ENCODE measurements at places on chromosomes 16 and 17.

DNA sequence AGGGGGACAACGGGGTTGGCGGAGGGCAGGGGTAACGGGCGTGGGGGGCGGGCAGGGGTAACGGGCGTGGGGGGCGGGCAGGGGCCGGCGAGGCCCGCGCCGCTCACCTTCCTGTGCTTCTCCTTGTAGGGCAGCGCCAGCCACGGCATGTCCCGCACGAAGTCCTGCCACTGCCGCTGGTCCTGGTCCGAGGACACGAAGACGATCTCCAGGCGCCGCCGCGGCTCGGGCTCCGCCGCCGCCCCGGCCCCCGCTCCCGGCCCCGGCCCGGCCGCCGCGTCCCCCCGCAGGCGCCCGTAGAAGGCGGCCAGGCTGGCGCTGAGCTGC is 401 bp downstream of the NXN start:
- no peak for DNase-seq

DNA sequence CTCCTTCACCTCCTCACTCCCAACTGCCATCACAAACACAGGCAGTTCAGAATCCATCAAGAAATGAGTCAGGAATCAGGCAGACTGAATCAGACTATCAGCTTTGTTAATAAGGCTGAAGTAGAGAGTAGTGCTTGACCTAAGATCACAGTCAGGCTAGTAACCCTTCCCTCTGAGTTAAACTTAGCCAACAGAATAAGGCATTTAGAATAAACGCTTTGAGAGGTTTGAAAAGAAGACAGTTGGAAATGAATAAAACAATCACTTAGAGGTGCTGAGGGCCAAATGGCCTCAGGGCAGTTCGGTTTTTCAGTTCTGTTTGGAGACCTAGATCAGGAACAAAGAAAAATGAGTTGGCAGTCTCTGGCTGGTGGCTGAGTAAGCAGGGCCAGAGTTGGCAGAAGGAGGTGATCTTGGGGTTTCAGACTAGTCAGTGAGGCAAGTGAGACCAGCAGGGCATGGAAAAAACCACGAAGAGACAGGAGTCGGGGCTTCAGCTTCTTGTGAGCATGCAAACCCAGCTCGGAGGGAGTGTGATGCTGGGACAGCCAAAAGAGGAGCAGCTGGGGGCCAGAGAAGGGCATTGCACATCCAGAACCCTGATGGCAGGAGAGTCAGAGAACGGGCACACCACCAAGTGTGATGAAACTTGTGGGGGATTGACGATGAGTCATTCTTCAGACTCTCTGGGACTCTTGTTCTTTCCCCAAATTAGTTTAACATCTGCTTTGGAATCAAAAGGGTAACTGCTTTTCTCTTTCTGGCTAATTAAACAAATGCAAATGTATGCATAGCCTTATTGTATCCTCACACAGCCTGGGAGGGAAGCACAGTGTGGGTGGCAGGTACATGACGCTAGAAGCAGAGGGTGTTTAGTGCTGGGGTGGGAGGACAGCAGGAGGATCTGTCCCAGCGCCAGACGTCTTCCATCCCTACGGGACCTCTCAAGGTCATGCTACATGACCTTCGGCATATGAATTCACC is 54.8 kb downstream of the SPECC1 start:
- DNase-seq, result peak; percentile 86

DNA sequence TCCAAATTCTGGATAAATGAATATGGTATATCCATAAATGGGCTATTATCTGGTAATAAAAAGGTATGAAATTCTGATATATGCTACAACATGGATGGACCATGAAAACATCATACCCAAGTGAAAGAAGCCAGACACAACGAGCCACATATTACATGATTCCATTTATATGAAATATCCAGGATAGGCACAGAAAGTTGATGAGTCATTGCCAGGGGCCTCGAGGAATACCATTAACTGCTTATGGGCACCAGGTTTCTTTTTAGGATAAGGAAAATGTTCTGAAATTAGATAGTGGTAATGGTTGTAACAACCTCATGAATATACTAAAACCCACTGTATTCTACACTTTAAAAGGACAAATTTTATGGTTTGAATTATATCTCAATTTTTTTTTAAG is 123.2 kb downstream of the PITPNC1 start:
- no peak for DNase-seq

- no peak for DNase-seq
These were observed 162.7 kb downstream of the SPECC1 start for GRCh38 chr17:20171741-20172365.

DNA sequence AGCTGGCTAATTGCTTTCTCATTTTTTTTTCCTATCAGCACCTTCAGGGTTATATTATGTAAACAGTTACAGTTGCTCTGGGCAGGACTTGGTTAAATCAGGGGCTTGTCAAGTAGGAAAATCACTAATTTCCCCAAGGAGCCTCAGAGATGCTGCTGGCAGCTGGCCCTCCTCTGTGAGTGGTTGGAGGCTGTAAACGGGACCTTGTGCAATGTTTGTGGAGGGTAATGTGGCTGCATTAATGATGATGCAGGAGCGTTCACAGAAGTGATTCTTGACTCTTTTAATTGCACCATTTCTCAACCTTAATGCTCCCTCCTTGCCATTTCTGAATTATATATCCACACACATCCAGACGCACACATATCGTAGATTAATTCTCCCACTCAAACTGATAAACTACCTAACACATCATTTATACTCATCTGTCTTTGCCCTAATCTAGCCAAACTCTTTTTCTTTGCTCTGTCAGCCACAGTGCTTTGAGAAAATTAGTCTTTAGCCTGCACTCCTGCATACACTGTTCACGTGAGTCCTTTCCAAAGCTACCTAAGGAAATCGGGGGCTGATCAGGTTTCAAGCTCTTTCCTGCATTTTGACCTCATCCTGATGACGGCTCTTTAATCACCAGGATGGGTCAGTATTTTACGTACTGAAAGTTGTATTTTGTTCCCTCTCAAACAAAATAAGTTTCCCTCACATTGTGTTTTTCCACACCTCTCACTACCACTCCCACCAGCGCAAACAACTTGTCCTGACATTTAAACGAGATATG is 154.4 kb upstream of the PIRT start:
- no peak for DNase-seq

- DNase-seq, result no peak
These were observed 7.7 kb downstream of the CBX4 start for GRCh38 chr17:79831265-79832217.

- no peak for DNase-seq
These were observed 11.0 kb downstream of the CYB561 start for GRCh38 chr17:63434951-63435571.

- no peak for DNase-seq
These were observed 69.9 kb upstream of the NUDT7 start for GRCh38 chr16:77652399-77652798.

GRCh38 chr16:20868890-20869289 is 31.3 kb downstream of the DCUN1D3 start:
- peak; percentile 27 for DNase-seq

DNA sequence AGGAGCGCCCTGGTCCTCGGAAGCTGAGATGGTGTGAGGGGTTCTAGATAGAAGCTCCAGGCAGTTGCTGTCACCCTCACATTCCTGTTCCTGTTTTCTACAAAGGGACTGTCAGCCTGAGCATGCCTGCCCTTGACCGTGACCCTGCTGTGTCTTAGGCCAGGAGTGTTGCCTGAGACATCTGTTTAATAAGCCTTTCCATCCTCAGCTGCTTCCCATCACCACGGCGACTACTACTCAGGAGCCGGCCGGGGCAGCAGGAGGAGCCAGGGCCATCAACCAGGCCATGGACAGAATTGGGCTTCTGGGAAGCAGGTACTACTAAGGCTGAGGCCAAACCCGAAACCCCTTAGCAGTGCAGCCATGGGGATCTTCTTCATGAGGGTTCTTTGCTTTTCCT is 151.4 kb downstream of the KATNIP start:
- DNase-seq, result no peak

DNA sequence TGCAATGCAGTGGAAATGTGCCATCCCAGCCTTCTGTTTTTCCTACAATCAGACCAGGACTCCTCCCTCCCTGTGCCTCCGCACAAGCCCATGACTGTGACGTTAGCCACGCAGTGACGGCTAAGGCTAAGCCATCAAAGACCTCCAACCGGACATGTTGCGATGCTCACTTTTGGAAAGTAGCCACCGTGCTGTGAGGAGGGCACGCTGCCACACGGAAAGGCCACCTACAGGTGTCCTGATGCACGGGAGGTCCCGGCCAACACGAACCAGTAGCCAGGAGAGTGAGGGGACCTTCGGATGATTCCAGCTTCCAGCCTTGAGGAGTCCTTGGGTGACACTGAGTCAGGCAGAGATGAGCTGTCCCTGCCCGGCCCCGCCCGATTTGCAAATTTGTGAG is 53.9 kb downstream of the FOXL1 start:
- DNase-seq, result no peak

DNA sequence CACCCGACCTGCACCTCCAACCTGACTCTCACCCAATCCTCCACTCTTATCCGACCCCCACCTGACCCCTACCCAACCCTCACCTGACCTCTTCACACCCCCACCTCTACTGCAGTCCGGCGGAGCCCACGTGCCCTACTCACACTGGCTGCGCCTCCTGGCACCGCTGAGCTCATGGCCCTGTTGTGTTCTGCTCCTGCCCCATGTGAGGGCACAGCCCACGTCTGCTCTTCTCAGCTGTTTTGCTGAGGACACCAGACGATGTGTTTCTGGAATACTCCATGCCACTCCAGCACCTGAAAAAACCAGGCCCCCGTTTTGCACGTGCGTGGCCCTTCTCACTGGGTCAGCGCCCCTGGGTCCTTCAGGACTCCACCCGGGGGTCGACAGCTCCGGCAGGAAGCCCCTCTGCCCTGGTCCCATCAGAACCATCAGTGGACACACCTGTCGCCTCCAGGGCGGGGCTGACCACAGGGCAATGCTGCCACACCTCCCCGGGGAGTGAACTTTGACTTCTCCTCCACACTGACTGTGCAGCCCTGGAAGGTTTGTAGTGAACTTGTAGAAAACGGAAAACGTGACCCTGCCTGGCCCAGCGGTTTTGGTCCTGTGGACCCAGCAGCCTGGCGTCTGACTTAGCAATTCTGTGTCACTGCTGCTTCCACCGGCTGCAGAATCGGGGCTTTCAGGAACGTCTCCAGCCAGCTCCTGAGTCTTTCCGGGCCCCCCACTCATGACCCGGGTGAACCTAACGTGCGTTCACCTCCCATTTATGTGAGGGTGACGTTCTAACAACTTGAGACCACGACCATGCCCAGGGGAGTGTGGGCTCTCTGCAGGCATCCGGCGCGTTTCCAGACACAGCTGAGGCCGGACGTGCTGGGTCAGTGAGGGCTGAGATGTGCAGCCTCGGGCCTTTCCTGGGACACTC is 5.7 kb upstream of the RAB40B start:
- DNase-seq, result no peak

DNA sequence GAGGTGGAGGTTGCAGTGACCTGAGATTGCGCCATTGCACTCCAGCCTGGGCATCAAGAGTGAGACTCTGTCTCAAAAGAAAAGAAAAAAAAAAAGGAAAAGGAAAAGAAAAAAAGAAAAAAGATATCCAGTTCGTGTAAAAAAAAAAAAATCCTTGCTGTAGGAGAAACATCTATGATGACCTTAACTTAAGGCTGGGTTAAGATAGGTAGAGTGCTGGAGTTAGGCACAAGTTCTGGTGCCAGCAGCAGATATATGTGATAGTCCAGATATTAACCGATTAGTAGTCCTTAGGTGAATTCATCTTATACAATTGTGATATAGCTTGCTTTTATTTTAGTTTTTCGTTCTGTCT is 17.2 kb downstream of the PSMD11 start:
- DNase-seq, result no peak

GRCh38 chr17:48728232-48729231 is at the start of gene HOXB13:
Gene HOXB13, minus strand, starts transcription at chr17:48728750. Its CDS starts 157 bp downstream, at chr17:48728593.
- peak; percentile 29 for DNase-seq

DNA sequence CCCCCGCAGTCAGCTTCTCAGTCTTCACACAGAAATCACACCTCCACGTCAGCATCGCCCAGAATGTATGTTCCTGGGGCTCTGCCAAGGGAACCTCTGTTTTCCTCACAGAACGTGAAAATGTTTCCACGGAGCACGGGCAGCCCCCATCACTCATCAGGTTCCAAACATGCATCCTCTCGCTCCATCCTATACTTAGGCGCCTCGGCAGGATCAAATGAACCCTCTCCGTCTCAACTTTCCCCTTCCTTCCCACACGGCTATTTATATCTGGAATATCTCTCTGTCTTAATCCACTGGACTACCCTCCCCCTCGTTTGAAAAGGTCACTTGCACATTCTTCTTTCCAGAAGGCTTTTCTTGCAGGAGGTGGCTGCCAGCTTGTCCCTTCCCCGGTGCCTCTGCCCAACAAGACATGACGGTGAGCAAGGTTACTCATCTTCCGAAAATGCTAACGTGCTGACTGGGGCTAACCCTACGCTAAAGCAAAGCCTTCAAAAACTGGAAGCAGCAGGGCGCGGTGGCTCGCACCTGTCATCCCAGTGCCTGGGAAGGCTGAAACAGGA is 21.6 kb downstream of the NXN start:
- DNase-seq, result no peak

- no peak for DNase-seq
These were observed 11.1 kb downstream of the PRCD start for GRCh38 chr17:76550712-76551615.

GRCh38 chr16:88061346-88062110 is 110.3 kb downstream of the BANP start:
- peak; percentile 23 for DNase-seq

DNA sequence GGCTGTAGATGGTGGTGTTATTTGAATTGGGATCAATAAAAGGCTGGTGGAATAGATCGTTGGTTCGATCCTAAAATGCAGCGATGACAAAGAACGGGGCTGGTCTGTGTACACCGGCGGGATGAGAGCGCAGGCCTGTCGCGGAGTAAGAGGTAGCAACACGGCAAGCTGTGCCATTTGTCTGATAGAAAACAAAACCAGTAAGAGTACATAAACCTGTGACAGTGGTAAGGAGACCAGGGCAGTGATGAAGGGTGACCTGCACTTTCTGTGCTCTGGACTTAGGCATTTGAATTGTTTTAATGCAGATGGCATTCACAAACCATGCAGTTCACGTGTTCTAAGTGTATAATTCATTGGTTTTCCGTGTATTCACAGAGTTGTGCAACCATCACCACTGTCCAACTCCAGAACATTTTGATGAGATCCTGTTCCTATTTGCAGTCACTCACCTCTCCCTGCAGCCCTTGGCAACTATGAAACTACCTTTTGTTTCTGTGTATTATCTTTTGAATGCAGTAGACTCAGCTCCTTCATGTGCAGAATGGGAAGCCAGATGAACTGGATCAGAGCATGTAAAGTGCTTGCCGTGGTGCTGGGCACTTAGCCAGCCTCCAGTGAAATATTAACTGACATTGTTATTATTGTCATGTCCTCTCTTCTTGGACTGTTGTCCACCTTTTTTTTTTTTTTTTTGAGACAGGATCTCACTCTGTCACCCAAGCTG is 286.1 kb downstream of the SNX29 start:
- no peak for DNase-seq

- DNase-seq, result no peak
These were observed 23.4 kb upstream of the SEC14L1 start for GRCh38 chr17:77117415-77117814.

GRCh38 chr17:80109713-80110446 is 8.5 kb downstream of the GAA start:
- DNase-seq, result no peak

DNA sequence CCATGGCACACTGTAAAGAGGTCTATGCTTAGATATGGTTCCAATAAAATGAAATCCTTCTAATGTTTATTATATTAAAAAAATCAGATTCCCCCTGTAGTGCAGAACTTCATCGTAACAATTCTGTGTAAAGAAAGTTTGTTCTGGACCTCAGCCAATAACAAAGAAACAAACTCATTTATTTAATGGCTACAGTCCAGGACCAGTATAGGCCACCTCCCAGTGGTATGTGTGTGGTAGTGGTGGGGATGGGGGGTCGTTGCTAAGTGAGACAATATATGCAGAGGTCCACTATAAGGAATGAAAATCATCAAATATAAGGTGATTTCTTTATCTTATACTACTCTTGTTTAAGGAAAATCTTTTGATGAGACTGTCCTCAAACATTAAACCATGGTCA is 136.4 kb downstream of the CDK5R1 start:
- DNase-seq, result no peak

All from fibroblast of skin of abdomen (primary cell).